ENCODE measurements at places on chromosomes 2 and 18.
A peak's percentile ranks its signal among the peaks of the same experiment; 100 is the strongest.

DNA sequence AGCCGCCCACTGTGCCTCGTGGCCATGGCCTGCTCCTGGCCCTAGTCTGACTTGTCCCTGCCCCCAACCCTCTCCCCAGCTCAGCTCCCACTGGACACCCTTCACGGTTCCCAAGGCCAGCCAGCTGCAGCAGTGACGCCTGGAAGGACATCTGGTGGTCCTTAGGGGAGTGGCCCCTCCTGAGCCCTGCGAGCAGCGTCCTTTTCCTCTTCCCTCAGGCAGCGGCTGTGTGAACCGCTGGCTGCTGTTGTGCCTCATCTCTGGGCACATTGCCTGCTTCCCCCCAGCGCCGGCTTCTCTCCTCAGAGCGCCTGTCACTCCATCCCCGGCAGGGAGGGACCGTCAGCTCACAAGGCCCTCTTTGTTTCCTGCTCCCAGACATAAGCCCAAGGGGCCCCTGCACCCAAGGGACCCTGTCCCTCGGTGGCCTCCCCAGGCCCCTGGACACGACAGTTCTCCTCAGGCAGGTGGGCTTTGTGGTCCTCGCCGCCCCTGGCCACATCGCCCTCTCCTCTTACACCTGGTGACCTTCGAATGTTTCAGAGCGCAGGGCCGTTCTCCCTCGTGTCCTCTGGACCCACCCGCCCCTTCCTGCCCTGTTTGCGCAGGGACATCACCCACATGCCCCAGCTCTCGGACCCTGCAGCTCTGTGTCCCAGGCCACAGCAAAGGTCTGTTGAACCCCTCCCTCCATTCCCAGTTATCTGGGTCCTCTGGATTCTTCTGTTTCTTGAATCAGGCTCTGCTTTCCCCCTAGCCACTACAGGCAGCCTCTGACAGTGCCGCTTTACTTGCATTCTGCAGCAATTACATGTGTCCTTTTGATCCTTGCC lies 35.8 kb downstream of the ANO7 start:
- no peak overlapping the region for H3K27ac ChIP-seq
- H3K4me3 ChIP-seq: no peak overlapping the region
- no peaks in the 10 kb centered on the region for H3K36me3 ChIP-seq
- H3K4me1 ChIP-seq: peaks cover 1% of the 10 kb centered on the region

- H3K27ac ChIP-seq: peak overlapping the region; percentile 64
- H3K36me3 ChIP-seq: no peaks in the 10 kb centered on the region
- peak; percentile 27 for DNase-seq
- H3K27me3 ChIP-seq: no peaks in the 10 kb centered on the region
Observed at GRCh38 chr2:62038975-62039771, 133.7 kb downstream of the COMMD1 start.

GRCh38 chr2:231557571-231558217 lies 27.4 kb upstream of the NMUR1 start:
- H3K4me3 ChIP-seq: no peak overlapping the region
- H3K27ac ChIP-seq: no peak overlapping the region

- peaks cover 2% of the 10 kb centered on the region for H3K27me3 ChIP-seq
- no peak overlapping the region for H3K4me3 ChIP-seq
- no peak overlapping the region for H3K27ac ChIP-seq
- no peaks in the 10 kb centered on the region for H3K36me3 ChIP-seq
- no peak for DNase-seq
Observed at GRCh38 chr2:47719099-47719498, 63.8 kb upstream of the MSH6 start.

Data from naive thymus-derived CD8-positive, alpha-beta T cell (primary cell).